ENCODE measurements at places on chromosomes 7 and 10. TPM values are rescaled to one million over a fixed set of nuclear protein-coding genes. Genes with fewer than 3 reads are reported as not detected.

Gene LRRN3
- total RNA-seq, result not detected

Gene FFAR4
- 0.06 TPM for total RNA-seq

Gene ZNF248
- total RNA-seq, result 3.7 TPM

Gene HOXA1
- total RNA-seq, result 2.1 TPM

Gene SFRP5
- total RNA-seq, result 2.5 TPM

Gene CPN1
- total RNA-seq, result 0.34 TPM

Gene CFTR
- total RNA-seq, result not detected

Gene PSMG3
- 74.2 TPM for total RNA-seq

Gene TWIST1
- total RNA-seq, result 3.3 TPM

Gene SPDYE16
- 0.10 TPM for total RNA-seq

Gene GNGT1
- not detected for total RNA-seq
